ENCODE measurements at places on chromosomes 6 and 20.

DNA sequence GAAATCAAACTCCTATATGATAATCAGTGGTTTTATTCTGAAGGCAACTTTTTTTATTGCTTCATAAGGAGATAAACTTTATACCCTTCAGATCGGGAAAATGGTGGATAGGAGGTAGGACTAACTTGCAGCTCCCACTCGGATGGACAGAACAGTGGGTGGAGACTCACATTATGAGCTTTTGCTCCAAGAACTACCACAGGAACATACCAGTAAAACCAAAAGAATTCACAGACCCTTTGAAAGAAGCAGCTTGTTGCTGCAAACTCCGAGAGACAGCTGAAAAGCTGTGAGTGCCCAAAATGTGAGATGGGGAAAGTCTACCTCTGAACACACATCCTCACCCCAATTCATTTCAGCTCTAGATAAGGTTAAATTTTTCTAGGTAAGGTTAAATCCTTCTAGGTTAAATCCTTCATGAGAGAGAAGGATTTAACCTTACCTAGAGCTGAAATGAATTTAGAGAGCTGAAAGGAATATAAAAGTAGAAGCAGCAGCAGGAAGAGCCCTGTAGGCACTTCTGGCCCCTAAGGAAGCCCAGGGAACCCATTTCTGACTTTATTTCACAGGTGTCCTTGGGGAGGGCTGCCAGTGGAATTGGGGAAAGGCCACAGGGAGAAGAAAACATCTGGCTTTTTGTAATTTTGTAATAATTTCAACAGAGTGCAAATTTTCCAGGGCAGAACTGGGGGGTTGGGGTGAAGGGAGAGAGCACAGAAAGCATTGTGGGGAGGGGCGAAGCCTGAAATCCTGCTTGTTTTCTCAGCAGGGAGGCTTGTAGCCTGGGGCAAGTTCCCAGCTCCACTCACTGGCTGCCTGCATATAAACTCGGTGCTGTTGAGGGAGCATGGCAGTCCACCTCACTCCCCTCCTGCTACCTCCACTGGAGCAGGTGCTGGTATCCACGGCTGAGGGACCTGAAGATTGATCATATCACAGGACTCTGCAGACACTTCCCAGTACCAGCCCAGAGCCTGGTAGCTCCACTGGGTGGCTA is 65.9 kb upstream of the HCRTR2 start:
- no peak for DNase-seq

DNA sequence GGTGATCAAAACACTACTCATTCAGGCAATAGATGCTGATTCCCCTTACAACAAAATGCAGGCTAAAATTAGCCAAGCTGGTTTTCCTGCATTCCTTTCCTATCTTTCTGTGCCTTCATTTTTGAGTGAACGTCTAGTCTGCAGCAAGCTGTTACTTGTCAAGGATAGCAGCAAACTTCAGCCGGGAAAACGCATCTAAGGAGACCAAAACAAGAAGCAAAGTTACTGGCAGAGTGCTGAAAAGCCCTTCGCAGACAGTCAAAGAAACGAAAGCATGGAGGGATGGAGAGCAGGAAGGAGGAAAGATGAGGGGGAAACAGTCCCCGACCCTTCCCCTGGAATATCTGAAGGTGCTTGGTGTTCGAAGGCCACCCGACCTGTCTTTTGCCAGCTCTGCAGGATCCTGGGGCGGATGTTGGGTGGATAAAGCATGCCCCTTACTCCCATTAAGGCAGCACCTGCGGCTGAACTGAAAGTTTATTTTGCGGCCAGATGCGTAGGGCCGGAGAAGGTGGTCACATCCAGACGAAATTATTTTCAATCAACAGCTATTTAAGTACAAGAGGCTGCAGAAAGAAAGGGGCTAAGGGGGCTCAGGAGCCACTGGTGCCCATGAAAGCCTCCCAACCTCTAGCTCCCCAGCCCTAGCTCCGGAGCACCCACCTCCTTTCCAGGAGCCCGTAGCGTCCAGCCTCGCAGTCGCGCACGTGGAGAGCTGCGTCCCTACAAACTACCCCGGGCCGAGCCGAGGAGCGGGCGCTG is 538 bp downstream of the FERMT1 start:
- DNase-seq, result no peak

DNA sequence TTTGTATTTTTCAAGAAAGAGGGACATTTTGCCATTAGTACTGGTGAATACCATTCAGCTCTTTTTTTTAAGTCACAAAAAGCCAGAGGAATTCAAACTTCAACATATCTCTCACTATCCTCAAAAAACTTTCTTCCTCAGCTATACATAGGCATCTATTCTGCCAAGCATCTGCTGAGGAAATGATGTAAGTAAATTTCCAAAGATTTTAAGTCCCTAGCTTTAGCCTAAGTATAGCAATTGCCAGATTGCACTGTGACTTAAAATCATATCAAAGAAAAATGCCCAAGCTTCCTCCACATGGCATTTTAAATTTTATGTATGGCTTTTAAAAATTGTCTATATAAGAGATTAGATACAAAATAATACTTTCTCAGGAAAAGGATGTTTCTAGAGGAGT is 237.4 kb downstream of the EYS start:
- DNase-seq, result no peak

GRCh38 chr6:2680264-2680922 is 70.3 kb downstream of the MYLK4 start:
- DNase-seq, result no peak

GRCh38 chr6:149037051-149037671 is 280.4 kb upstream of the TAB2 start:
- DNase-seq, result no peak
